ENCODE measurements at places on chromosomes 13 and 19.
A peak's percentile ranks its signal among the peaks of the same experiment; 100 is the strongest.

- DNase-seq, result no peak
Observed at GRCh38 chr13:110971486-110971885, 56.6 kb upstream of the ANKRD10 start.

DNA sequence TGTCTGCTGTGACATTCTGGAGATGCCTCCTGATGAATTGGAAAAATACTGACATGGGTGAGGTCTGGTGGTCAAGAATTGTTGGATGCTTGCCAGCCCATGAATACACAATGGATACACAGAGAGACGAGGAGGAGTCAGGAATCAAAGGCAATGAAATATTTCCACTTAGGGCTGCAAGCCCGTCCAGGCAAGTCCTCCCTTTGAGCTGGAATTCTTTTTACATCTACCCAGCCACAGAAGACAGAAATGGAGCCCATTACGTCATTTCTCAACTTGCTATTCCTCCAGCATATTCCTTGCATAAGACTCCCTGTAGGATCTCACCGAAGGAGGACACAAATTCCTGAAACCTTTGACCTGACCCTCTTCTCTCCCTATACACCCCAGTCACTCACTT, 15.7 kb upstream of the IGFL4 start:
- no peak for DNase-seq

DNA sequence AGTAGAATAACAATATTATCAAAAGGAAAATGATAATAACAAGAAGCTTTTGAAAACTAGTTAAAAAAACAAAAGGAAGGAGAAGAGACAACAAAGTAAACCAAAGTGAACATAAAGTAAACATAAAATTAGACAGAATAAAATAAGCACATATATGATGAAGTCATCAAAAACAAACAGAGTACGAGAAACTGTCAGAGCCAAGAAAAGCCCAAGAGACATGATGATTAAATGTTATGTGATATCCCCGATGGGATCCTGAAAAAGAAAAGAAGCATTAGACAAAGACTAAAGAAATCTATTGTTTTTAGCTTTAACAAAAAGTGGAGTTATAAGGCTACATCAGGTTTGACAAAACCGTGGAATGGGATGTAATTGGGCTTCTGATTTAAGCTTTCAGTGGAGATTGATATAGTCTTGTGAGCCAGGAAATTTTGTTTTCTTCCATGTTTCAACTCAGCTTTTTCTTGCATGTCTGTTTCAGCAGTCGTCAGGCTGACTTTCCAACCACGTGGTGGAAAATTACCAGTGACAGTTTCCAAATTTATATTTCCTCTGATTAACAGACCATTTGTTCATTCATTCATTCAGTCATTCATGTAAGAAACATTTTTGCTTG, 64.9 kb downstream of the KL start:
- no peak for DNase-seq

GRCh38 chr13:36806102-36806501, 12.9 kb upstream of the RFXAP start:
- no peak for DNase-seq

- peak; percentile 28 for DNase-seq
Observed at GRCh38 chr19:751501-752341, 809 bp downstream of the MISP start.

- no peak for DNase-seq
Observed at GRCh38 chr13:32253911-32254399, 61.2 kb downstream of the ZAR1L start.

DNA sequence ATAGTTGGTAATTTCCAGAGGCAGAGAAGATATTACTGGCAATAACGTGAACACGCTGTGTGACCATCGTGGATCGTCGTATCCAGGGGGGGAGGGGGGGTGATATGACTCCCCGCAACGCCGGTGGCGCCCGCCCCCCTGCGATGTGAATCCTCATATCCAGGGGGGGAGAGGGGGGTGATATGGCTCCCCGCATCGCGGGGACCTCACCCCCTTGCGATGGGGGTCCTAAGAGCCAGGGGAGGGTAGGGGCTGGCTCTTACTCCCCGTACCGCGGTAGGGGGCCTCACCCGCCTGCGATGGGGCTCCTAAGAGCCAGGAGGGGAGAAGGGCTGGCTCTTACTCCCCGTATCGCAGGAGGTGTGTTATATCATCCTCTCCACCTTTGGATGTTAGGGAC, 31.3 kb upstream of the RGCC start:
- no peak for DNase-seq

DNA sequence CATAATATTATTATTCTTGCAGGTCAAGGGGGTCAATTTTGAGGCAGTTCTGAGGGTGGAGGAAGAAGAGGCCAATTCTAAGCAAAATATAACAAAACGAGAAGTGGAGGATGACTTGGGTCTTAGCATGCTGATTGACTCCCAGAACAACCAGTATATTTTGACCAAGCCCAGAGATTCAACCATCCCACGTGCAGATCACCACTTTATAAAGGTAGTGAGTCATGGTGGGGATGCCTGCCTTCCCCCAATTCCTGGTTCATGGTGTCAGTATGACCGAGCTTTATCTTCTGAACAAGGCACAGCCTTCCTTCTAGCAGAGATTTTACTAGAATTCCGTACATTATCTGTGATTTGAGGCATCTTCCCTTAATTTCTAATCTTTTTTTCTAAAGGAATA, 9.4 kb upstream of the DCUN1D2 start:
- DNase-seq, result no peak

DNA sequence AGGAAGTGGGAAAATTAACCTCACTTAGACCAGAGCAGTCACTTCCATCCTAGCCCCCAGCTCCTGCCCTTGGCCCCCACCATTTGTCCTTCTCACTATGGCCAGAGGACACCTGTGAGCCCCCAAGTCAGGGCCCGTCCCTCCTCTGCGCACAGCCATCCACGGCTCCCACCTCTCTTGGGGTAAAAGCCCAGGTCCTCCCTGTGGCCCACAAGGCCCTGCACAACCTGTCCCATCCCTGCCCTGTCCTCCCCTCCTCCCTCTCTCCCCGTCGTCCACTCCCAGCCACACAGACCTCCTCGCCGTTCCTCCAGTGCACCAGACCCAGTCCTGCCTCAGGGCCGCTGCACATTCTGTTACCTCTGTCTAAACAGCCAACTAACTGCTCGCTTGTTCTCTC, 53.9 kb downstream of the SMIM24 start:
- no peak for DNase-seq

DNA sequence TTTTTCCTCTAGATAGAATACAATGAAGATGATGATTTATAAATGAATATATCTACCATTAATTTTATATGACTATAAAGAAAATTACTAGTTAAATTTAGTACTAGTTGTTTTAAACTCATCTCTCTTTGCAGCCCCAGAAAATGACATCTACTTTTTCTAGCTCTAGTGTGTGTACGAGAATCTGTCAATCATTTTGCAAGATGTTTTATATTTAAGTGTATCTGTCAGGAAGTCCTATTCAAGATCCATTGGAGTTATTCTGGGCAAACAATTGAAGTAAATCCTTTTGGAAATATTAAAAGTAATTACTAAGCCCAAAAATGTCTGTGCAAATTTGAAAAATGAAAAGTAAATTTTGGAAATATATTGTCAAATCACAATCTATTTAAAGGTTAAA, 144.3 kb upstream of the PCDH9 start:
- no peak for DNase-seq

DNA sequence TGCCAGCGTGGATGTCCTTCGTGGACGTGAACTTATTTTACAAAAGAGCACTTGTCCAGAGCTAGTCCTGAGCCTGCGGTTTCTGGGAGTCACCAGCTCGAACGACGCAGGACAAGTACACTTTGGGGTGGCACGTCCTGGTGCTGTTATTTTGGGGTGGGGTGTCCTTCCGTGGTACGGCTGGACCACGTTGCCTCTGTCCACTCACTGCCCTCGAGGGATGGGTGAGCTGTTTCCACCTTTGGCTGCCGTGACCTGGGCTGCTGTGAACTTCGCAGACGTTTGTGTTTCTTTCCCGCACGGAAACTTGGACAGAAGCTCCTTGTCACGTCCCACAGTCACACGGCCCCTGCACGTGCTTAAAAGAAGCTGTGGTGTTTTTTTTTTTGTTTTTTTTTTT, 11.0 kb downstream of the GZMM start:
- no peak for DNase-seq

DNA sequence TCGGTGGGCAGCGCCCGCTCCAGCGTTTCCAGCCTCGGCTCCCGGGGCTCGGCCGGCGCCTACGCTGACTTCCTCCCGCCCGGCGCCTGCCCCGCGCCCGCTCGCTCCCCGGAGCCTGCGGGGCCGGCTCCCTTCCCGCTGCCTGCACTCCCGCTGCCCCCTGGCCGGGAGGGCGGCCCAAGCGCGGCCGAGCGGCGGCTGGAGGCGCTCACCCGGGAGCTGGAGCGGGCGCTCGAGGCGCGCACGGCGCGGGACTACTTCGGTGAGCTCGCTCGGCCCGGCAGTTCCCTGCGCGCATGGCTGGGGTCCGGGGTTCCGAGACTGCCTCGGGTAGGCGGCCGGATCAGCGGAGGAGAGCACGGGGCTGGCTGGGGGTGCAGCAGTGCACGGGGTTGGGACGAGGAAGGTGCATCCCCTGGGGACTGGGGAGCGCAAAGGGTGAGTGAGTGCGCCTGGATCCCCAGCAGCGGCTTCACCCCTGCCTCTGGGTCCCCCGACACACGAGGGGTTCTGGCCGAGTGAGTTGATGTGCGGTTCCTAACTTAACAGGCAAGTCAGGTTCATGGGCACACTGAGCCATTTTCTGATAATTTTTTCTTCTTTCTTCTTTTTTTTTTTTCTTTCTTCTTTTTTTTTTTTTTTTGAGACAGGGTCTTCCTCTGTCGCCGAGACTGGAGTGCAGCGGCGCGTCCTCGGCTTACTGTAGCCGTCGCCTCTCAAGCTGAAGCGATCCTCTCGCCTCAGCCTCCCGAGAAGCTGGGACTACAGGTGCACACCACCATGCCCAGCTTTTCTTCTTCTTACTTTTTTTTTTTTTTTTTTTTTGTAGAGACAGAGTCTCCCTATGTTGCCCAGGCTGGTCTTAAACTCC, 1.1 kb downstream of the WTIP start:
- no peak for DNase-seq

DNA sequence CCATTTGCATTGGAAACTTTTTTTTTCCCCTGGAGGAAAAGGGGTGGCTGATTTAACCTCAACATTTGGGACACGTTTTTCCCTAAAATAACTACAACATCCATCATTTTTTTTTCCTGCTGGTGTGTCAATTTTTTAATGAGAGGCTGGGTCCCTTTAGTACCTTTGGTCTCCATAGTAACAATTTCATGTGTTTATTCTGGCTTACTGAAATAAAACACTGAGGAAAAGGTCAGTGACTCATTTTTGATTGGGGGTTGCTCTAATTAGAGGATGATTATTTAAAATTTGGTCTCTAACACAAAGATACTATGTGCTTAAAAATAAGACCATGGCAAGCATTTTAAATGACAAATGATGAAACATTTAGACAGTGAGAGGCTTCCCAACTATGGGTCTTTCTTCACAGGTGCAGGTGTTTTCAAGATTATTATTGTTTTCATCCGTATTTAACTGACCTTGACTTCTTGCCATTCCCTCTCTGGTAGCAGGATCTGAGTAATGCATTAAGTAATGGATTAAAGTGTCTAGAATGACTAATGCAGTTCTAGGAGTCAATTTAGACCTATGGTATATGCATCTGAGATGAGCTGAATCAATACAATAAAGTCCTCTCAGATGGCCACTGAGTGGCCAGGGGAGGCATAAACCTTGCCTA, 406.4 kb downstream of the KCNRG start:
- DNase-seq, result no peak

GRCh38 chr13:28574617-28575142, 79.8 kb upstream of the FLT1 start:
- DNase-seq, result peak; percentile 29

GRCh38 chr13:112953591-112954487, 15.2 kb upstream of the MCF2L start:
- DNase-seq, result peak; percentile 5

GRCh38 chr13:75013818-75014217, 468.2 kb downstream of the TBC1D4 start:
- DNase-seq, result no peak

DNA sequence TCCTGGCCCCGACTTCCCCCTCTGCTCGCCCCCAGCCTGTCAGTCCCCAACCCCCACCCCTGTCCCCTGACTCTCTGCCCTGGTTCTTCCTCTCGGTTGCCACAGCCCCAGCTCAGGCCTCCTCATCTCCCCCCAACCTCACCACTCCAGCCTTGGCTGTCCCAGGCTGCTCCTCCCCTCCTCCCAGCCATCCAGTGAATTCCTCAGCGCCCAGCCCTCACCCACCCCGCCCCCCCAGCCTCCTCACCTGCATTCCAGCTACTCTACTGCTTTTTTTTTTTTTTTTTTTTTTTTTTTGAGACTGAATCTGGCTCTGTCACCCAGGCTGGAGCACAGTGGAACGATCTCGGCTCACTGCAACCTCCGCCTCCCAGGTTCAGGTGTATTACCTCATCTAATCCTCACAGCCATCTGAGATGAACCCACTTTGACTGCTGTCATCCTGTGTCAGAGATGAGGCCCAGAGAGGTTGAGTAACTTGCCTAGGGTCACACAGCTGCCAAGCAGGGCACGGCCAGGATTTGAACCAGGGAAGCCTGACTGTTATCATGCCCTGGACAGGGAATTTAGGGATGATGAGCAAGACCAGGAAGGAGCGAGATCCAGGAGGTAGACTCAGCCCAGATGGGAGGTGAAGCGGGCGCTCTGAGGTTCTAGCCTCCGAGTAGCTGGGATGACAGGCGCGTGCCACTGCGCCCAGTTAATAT, 2.6 kb downstream of the SULT2B1 start:
- DNase-seq, result no peak

- DNase-seq, result peak; percentile 52
Observed at GRCh38 chr19:45245334-45245787, at the start of gene EXOC3L2. EXOC3L2 (minus strand) TSS chr19:45245407; CDS start chr19:45239045, 6,362 bp downstream.

DNA sequence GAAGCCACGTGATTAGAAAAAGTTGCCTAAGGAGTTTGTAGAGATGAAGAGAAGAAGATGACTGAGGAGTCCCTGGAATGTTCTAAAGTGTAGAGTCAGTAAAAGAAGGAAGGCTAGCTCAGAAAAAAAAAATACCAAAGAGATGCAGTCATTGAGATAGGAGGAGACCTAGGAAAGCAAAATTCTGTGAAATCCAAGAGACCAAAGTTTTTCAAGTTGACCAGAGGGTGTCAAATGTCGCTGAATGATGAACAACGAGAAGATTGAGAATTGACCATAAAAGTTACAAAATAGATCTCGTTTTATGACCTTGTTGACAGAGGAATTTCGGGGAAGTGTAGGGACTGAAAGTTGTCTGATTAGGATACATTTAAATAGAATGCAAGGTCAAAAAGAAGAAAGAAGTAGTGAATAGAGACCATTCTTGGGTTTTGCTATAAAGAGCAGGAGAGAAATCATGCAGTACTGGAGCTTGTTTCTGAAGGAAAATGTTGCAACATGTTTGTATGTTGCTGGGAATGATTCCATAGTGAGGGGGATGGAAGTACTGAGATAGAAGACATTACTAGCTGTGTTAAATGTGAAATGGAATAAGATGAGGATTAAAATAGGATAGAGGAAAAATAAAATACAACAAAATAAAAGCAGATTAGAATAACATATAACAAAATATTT, 30.2 kb upstream of the HTR2A start:
- no peak for DNase-seq
